ENCODE measurements at places on chromosomes 1 and 21.
A peak's percentile ranks its signal among the peaks of the same experiment; 100 is the strongest.

DNA sequence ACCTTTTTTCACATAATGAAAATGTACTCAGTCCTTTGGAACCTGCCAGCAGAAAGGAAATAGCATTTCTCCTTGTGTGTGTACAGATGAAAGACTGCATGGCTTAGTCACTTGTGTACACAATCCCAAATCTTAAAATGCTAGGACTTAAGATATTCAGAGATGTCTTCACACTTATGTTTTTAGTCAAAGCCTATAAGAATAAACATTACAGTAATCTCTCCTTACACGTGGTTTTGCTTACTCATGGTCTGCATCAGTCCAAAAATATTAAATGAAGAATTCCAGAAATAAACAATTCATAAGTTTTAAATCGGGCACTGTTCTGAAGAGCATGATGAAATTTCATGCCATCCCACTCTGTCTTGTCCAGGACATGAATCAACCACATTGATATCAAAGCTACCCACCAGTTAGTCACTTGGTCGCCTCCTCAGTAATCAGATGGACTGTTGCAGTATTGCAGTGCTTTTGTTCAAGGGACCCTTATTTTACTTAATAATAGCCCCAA lies 75.7 kb upstream of the RRP15 start:
- DNase-seq: no peak

DNA sequence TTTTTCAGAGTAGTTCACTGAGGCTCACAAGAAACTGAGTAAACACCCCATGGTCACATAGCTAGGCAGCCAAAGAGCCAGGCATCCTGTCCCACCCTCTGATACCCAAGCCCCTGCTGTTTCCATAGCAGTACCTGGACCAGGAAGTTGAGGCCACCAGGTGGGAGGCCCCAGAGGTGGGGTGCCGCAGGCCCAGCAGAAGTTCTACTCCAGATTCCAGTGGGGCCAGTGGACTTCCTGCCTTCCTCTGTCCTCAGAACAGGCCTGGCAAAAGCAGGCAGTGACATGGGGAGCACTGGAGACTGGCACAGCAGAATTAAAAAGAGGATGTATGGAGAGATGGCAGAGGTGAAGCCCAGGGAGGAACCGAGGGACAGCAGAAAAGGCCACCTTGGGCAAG lies 19.0 kb downstream of the FOXO6 start:
- no peak for DNase-seq

- no peak for DNase-seq
These were observed 52.7 kb downstream of the NPHP4 start for GRCh38 chr1:5939271-5940170.

DNA sequence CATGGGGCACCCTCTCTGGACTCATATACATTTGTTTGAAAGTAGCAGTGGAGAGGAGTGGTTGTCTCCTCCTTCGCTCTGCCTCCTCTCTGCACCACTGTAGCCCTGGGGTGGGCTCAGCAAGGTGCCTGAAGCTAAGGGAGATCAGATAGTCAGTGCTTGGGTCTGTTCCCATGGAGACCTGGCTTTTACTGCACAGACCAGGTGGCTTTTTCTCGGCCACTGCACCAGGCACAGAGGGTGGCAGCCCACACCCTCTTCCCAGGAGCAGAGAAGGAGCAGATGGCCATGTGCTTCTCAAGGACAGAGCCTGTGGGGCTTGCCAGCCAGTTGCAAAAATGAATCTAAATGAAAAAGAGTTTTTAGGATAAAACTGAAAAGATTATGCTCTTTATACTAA lies 123.4 kb upstream of the KCNK1 start:
- DNase-seq: no peak

GRCh38 chr1:3366126-3367051 lies 88.1 kb upstream of the ARHGEF16 start:
- DNase-seq: no peak

- no peak for DNase-seq
These were observed 119.7 kb downstream of the KCNT2 start for GRCh38 chr1:196488579-196488978.

GRCh38 chr1:33928251-33928650 lies 64.4 kb downstream of the HMGB4 start:
- no peak for DNase-seq

DNA sequence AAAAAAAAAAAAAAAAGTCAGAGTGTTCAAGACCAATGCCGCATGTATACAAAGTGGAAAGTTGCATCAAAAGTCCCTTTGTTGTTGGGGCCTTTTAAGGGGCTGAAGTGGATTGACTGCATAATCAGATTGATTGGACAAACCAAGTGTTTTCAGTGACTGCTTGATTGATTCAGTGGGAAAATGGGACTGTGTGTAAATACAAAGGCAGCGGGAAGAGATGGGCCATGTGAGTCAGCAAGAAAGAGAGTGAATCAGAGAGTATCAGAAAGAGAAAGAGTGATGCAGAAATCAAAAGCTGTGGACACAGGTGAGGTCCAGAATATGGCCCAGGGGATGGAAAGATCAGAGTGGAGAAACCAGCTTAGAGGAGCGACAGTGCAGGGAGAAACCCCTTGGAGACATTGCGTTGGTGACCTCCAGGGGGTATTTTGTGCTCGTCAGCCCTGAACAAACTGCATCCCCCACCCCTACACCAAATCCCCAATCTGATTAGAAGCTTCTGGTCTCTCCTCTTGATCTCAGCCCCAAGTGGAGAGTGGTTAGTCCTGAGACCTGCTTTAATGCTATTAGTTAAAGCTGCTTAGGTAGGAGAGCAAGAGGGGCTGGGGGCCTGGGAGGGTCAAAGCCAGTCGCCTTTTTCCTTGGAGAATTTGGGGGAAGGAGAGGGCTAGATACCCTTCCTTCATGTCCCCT lies 5.1 kb upstream of the ETV3L start:
- no peak for DNase-seq

GRCh38 chr1:106986603-106987002 lies 69.9 kb upstream of the PRMT6 start:
- DNase-seq: no peak

- DNase-seq: peak; percentile 63
These were observed at the start of gene SHISAL2A for GRCh38 chr1:52632732-52633290. Gene SHISAL2A (plus strand): TSS chr1:52633168. CDS start chr1:52633494, 326 bp downstream.

GRCh38 chr1:90579212-90579802 lies 137.8 kb downstream of the BARHL2 start:
- no peak for DNase-seq

GRCh38 chr1:33459691-33460090 lies 12.8 kb upstream of the ZSCAN20 start:
- DNase-seq: no peak

DNA sequence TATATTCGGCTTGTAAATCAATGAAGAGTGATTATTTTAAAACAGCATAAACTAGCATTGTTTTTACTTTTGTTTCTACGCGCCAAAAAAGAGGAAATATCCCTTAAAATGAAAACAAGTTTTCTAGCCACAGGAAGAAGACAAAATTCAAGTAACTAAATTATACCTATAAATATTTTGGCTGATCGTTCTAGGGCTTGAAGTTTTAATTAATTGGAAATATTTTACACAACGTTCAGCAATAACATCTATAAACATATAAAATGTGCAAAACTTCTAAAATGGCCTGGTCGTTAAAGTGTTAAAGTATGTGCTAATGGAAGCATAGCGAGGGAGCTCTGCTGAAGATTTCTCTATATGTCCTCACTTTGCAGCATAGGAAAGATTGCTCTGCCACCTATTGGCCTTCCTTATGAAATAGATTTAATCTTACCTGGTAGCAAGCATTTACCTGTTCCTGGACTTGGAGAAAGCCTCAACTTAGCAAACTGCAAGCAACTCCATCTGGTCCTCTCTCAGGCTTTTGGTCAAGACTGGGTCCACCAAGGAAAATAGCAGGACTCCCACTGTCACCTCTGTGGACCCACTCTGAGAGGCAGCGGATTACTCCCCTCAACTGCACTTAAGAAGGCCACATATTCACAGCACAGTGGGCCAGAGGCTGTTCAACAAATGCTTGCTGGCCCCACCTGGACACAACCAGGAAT lies 351.3 kb upstream of the RUNX1 start:
- no peak for DNase-seq

- DNase-seq: no peak
These were observed 5.9 kb upstream of the TNFSF4 start for GRCh38 chr1:173212952-173213491.

- no peak for DNase-seq
These were observed 120.9 kb downstream of the SYT2 start for GRCh38 chr1:202589190-202589930.

- DNase-seq: no peak
These were observed 192.9 kb downstream of the DUSP10 start for GRCh38 chr1:221548942-221549341.

GRCh38 chr1:56639211-56639610 lies 5.9 kb upstream of the PRKAA2 start:
- DNase-seq: no peak

DNA sequence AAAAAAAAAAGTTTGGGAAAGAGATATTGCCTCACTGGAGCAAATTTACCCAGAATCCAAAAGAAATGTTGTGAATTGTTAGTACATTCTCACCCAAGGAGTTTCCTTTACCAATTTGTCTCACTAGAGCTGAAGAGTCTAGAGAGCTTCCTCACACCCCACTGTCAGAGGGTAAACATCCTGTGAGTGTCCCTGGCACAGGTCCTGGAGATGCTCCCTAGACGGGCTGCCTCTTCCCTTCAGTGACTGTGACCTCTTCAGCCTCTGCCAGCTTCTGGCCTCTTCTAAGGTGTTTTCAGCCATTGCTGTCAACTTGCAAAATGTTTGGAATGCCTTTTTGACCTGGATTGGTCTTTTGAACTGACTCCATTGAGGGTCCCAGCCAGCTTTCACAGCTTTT lies 159.4 kb downstream of the DHRS3 start:
- no peak for DNase-seq

DNA sequence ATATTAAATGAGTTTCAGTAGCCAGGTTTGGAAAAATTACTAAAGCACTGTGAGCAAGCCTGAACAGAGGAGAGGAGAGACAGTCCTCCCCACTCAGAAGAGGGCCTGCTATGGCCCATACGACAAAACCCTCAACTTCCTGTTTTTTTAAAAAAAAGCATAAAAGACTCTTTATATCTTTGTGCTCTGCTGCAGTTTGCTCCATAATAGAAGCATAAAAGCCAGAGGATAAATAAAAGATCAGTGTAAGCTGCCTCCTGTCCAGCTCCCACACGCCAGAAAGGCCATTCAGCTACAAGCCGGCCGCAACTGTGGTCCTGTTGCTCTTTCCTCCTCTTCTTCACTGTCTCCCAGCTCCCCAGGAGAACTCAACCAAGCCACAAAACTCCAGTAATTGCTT lies 37.8 kb downstream of the NID1 start:
- DNase-seq: no peak

DNA sequence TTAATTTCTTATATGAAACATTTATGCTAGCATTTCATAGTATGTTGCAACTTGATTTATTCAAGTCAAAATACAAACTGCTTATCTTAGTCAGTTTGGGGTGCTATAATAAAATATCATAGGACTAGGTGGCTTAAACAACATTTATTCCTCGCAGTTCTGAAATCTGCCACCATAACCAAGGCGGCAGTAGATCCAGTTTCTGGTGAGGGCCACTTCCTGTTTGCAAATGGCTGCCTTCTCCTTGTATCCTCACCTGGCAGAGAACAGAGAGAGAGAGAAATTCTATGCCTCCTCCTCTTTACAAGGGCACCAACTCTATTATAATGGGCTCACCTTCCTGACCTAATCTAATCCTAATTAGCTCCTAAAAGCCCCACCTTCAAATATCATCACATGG lies 76.1 kb upstream of the RGS2 start:
- no peak for DNase-seq

GRCh38 chr1:7562729-7563605 lies 208.1 kb upstream of the VAMP3 start:
- DNase-seq: no peak

GRCh38 chr1:83794384-83794783 lies 204.5 kb downstream of the TTLL7 start:
- no peak for DNase-seq

DNA sequence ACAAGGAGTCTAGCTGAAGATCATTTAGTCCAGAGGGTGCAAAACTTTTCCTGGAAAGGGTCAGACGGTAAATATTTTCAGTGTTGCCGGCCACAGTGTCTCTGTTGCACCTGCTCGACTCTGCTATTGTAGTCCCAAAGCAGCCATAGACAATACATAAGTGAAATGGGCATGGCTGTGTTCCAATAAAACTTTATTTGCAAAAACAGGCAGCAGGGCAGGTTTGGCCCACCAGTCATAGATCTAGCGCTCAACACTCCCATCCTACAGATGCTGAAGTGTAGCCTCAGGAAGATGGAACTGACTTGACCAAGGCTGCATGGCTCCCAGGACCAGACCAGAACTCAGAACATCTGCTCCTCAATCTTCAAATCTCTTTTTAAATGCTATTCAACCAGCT lies 46.2 kb upstream of the CLDN14 start:
- DNase-seq: no peak

DNA sequence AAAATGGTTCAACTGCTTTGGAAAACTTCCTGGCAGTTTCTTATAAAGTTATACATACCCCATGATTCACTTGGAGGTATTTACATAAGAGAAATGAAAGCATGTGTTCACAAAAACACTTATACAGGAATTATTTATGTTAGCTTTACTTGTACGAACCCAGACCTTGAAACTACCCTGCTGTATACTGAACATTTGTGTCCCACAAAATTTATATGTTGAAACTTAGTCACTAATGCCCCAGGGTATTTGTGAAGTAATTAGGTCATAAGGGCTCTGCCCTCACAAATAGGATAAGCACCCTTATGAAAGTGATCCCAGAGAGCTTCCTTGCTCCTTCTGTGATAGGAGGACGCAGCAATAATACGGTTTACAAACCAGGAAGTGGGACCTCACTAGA lies 42.7 kb upstream of the B3GALT2 start:
- no peak for DNase-seq

- no peak for DNase-seq
These were observed 10.2 kb downstream of the ERG start for GRCh38 chr21:38487901-38488639.

DNA sequence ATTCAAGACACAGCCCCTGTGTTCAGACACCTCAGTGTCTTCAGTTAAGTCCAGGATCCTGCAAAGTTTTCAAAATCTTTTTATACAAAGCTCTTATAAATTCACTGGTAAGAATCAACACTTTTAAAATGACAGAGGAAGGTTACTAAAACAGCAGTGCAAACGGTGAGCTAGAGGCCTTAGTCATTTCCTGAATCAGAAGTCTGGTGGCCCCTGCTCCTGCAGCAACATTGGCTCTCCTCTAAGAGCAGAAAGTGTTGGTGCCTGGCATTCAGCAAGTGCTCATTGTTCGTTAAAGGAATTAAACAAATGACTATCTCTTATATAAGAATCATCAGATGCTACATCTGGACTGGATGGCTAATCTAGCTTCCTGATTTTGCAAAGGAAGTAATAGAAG lies 282.9 kb downstream of the PTGER3 start:
- DNase-seq: no peak

Data from stimulated activated CD8-positive, alpha-beta memory T cell treated with anti-CD3 and anti-CD28 coated beads, Interleukin-4, amount 100 ng/mL, for 48 hours (primary cell).